ENCODE measurements at places on chromosomes 12 and 14.

DNA sequence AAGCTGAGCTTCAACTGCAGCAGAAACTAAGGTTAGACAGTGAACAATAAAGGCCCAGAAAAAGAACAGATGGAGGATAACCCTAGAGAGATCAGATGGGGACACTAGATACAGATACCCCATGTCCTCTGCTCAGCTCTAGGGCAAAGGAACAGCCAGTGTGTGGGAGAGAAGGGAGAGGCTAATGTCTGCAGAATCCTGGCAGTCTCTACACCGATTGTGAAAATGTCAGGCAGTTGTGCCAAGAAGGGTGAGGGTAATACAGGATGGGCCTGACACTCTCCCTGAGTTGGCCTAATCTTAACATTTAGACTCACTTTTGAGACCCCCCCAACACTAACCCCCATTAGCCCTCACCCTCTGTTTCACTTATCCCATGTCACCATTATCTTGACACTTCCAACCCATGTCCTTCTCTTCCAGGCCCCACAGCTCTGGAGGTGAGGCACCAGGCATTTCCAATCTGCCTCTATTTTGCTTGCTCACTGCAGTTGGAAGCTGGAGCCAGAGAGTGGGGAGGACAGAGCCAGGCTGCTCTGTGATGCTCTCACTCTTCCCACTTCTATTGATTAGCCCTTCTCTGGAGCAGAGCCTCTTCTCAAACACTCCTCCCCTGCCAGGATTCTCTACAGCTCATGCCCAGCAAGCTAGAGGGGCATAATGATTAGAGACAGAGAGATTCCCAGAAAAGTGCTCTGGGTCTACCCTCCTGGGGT is 3.0 kb upstream of the BLOC1S1 start:
- no peak for DNase-seq

DNA sequence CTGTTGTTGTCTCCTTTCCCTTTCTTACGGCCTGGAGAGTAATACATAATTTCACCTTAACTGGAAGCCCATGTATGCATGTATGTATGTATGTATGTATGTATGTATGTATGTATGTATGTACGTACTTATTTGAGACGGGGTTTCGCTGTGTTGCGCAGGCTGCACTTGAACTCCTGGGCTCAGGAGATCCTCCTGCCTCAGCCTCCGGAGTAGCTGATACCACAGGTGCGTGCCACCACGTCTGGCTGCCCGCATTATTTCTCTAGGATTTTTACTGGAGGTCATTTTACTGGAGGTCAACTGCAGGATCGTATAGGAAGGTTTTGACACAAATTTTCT is 644 bp upstream of the OS9 start:
- DNase-seq: peak; percentile 64

DNA sequence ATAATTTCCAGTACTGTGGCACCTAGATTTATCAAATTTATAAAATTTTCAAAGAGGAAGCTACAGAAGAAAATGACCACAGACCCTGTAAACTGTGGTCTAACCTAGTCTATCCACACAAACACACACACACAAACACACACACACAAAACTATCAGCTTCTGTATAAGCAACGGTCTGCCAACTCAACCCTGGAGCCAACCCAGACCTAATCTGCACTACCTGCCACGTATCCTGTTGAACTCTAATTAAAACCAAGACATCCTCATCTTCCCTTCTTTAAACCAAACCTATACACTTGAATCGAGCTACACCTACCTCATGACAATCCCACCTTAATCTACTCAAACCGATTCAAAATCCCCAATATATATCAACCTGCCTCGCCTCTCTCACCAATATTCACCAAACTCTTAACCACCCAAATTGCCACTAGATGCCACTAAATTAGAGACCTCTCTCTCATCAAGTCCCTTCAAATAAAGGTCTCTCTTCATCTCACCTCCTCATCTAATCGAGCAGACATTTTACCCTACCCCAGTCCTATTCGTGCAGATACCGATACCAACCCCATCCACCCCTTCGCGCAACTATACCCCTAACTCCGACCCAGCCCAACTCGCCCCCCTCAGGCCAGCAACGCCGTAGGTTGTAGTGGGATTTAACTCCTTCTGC is 808 bp downstream of the ACIN1 start:
- no peak for DNase-seq

DNA sequence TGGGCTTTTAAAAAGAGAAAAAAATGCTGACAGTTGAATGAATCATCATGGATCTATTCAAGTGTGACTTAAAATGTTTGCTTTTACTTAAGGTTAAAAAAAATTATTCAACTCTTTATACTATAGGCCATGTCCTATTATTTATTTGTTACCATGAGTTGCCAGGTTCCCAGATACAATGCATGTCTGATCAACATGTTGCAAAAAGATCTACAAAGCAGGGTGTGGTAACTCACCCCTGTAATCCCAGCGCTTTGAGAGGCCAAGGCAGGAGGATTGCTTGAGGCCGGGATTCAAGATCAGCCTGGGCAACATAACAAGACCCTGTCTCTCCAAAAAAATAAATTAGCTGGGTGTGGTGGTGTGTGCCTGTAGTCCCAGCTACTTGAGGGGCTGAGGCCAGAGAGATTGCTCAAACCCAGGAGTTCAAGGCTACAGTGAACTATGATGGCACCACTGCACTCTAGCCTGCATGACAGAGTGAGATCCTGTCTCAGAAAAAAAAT is 460.8 kb downstream of the BCAT1 start:
- DNase-seq: no peak

- DNase-seq: no peak
These were observed 140.0 kb downstream of the DAD1 start for GRCh38 chr14:22448905-22449599.

- no peak for DNase-seq
These were observed 99.2 kb upstream of the TBX3 start for GRCh38 chr12:114783089-114783618.

DNA sequence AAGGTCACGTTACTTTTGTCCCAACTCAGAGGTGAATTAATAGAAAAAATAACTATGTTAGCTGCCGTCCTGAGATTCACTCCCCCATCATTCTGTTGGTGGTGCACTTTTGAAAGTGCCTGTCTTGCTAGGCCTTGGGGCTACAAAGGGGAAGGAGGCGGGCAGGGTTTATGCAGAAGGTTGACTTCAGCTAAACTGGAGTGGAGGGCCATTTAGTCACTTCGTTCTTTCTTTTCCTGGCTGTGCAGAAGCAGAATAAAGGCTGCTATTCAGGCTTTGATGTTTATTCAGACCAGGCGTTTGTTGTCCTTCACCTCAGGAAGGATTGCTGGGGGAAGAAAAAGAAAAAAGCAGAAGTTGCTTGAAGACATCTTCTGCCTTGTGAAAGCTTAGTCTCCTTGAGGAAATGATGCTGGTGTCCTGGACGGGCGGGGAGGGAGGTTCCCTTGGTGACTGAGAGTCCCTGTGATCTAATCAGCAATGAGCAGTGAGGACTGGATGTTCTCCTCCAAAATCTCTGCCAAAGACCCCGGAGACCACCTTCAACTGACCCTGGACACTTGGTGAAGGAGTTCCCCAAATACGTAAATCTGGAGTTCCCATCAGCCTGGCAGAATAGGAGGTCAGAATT is 4.0 kb downstream of the GLT1D1 start:
- peak; percentile 45 for DNase-seq

GRCh38 chr12:6534945-6535696 is 804 bp downstream of the GAPDH start:
- peak; percentile 93 for DNase-seq

GRCh38 chr14:33486332-33486890 is 464.5 kb downstream of the EGLN3 start:
- DNase-seq: no peak

GRCh38 chr12:75683220-75683619 is 171.8 kb upstream of the KRR1 start:
- DNase-seq: no peak

DNA sequence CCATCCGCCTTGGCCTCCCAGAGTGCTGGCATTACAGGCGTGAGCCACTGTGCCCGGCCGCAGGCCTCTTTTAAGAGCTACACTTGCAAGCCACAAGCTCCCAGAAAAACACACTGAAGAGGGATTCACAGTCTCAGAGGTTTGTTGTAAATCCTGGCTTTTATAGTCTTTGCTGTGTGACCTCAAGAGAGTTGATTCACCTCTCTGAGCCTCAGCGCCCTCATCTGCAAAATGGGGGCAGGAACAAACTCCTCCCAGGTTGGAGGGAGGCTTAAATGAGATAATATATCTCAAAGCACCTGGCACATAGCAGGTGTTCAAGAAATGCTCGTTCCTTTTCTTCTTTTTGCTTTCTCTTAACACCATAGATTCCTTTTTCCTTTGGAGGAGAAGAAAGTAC is 3.9 kb upstream of the TCHP start:
- no peak for DNase-seq

DNA sequence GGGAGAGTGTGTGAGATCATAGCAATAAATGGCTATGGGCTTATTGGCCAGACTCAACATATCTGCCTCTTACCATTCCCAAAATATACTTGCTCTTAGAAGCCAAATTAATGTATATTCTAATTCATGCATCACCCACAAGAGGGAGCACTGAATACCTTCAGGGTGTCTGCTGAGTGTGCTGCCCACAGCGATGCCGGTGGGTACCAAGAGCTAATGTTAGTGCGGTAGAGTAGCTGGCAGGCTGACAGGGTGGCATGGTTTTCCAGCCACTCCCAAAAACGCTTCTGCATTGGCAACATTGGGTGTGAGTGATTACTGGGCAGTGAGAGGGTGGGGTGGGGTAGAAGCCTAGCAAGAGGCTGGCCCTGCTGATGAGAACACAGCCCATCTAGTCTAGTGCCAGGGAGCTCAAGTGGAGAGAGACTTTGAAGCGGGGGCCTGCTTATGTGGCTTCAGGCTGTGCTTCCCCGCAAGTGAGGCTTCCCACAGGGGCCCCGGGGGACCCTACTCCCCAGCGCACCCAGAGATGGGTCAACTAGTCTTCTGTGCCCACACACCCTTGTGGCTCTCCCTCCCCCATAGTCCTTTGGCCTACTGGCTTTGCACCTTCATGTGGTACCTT is 9.2 kb upstream of the PLEKHD1 start:
- DNase-seq: no peak
